ENCODE measurements at places on chromosomes 11 and 22. TPM values are rescaled to one million over a fixed set of nuclear protein-coding genes. Genes with fewer than 3 reads are reported as not detected.

The OR2D2 gene
- not detected for polyA plus RNA-seq

The B3GAT1 gene
- 16.3 TPM for polyA plus RNA-seq

The MS4A6A gene
- 34.2 TPM for polyA plus RNA-seq

The RIC3 gene
- 13.1 TPM for polyA plus RNA-seq

The SAA4 gene
- polyA plus RNA-seq, result 1.6 TPM

The RASSF10 gene
- 2.9 TPM for polyA plus RNA-seq

The GUCY1A2 gene
- polyA plus RNA-seq, result 0.15 TPM

The BEST1 gene
- 3.8 TPM for polyA plus RNA-seq

The TSPAN18 gene
- 2.1 TPM for polyA plus RNA-seq

The CEP164 gene
- 9.5 TPM for polyA plus RNA-seq

The LPXN gene
- 5.3 TPM for polyA plus RNA-seq

The HEPACAM gene
- polyA plus RNA-seq, result 0.10 TPM

The KDM4E gene
- polyA plus RNA-seq, result not detected

The PGA5 gene
- polyA plus RNA-seq, result 1,014 TPM

The GPHA2 gene
- not detected for polyA plus RNA-seq
